ENCODE measurements at places on chromosomes 7 and 10.

DNA sequence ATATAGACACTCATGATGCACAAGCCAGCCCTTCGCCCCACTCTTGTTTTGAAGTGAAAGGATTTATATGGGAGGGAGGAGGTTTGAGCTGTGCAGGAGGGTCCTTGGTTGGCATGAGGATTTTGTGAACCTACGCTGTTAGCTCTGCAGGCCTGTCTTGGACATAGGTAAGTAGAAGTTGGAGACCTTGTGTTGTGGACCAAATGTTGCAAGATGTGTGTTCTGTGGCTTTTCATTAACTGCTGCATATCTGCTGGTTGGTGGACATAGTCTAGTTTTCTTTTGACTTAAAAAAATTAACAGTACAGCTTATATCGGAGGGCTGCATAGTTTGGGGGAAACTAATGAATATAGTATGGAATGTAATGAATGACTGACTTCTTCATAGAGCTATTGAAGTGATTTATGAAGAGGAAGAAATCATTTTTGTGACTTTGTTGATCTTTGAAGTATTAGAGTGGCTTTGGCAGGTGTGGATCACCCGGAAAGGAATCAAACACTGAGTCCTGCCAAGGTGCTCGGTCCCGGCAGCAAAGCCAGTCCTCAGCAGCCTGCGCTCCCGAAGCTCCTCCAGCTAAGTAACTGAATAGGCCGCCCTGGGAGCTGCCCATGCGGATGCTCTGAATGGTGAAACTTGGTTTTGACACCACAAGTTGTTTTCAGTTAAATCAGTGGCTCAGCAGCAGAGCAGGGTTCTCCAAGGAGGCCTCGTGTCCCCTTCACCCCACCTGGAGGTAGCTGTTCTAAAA is 3.2 kb downstream of the MGMT start:
- no peak for DNase-seq

GRCh38 chr7:28052933-28053332 is 127.7 kb downstream of the JAZF1 start:
- DNase-seq, result no peak

DNA sequence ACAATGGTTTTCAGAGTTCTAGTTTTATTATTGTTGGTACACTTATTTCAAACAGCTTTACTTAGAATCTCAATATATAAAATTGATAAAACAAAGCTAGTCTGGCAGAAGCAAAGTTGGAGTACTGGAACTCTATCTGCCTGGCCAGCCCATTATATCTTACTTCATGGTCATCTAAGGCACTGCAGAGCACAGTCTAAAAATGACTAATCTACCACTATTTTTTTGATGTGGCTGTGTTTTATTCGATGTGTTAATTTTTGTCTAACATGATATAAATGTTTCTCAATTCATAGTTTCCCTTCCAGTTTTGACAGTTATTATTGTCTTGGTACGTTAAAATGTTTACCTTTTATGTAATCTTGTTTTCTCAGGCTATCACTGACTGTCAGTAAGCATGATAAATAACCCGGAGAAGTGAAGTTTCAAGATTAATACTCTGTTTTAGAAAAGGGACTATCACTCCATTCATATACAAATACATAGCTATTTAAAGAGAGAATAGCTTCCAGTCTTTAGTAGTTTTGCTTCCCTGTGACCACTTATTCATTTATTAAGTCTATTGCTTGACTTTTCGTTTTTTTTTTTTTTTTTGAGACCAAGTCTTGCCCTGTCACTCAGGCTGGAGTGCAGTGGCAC is 60.6 kb upstream of the CSTF2T start:
- DNase-seq, result no peak

DNA sequence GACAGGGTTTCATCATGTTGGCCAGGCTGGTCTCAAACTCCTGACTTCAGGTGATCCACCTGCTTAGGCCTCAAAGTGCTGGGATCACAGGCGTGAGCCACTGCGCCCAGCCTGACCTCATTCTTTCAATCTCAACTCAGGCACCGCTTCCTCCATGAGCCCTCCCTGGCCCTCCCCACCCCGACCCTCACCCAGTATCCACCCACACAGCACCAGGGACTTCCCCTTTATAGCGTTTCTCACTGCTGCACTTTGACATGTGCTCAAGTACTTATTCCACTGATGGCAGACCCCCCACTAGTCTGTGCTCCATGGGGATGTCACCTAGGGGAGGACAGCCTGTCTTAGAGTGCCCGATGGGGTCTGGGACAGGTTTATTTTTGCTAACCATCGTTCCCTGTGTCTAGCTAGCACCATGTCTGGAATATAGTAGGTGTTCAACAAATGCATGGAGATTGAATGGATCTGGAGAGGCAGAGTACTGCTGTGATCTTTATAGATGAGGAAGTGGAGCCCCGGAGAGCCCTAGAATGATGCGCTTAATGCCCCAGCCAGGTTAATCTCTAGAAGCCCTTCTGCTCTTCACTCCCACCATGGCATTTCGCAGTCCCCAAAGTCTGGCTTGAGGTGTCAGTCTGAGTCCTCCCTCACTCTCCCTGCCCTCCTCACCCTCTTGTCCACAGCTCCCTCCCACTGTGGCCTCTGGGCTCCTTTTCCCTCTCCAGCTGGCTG is 258.8 kb downstream of the RPS24 start:
- no peak for DNase-seq

DNA sequence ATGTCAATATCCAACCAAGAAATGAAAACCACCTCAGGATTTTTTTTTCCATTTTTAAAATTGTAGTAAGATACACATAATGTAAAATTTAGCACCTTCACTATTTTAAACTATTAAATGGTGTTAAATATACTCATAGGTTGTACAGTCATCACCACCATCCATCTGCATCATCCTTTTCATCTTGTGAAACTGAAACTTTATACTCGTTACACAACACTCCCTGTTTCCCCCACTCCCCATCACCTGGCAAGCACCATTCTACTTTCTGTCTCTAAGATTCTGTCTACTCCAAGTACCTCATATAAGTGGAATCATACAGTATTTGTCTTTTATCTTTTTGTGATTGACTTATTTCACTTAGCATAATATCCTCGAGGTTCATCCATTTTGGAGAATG is 335.2 kb upstream of the NPSR1 start:
- DNase-seq, result no peak

DNA sequence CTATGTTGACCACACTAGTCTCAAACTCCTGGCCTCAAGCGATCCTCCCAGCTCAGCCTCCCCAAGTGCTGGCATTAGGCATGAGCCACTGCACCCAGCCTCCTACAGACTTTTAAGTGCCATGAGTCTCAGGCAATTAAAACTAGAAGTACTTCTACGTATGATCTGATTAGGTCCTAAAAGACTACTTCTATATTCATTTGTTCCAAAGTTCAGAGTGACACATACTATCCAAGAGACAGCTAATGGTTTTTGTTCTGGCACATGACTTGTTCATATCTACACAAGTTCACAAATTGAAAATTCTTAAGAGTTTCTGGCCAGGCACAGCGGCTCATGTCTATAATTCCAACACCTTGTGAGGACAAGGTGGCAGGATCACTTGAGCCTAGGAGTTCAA is 11.7 kb downstream of the ARHGAP19 start:
- no peak for DNase-seq

- DNase-seq, result no peak
Measured at GRCh38 chr7:64882341-64883112, 20.5 kb upstream of the ZNF273 start.

- DNase-seq, result no peak
Measured at GRCh38 chr10:6301488-6302075, 98.8 kb downstream of the PFKFB3 start.

DNA sequence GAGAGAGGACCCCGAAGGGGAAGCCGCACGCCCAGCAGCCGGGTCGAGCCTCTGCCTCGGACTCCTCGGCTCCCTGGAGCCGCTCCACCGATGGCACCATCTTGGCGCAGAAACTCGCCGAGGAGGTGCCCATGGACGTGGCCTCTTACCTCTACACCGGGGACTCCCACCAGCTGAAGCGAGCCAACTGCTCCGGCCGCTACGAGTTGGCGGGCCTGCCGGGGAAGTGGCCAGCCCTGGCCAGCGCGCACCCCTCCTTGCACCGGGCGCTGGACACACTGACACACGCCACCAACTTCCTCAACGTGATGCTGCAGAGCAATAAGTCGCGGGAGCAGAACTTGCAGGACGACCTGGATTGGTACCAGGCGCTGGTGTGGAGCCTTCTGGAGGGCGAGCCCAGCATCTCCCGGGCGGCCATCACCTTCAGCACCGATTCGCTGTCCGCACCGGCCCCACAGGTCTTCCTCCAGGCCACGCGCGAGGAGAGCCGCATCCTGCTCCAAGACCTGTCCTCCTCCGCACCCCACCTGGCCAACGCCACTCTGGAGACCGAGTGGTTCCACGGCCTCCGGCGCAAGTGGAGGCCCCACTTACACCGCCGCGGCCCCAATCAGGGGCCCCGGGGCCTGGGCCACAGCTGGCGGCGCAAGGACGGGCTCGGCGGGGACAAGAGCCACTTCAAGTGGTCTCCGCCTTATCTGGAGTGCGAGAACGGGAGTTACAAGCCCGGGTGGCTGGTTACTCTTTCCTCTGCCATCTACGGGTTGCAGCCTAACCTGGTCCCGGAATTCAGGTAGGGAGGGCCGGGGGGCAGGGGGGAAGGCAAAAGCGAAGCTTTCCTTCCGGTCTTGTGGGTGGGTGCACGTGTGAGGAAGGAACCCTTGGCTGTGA is 973 bp downstream of the GPR158 start:
- no peak for DNase-seq

DNA sequence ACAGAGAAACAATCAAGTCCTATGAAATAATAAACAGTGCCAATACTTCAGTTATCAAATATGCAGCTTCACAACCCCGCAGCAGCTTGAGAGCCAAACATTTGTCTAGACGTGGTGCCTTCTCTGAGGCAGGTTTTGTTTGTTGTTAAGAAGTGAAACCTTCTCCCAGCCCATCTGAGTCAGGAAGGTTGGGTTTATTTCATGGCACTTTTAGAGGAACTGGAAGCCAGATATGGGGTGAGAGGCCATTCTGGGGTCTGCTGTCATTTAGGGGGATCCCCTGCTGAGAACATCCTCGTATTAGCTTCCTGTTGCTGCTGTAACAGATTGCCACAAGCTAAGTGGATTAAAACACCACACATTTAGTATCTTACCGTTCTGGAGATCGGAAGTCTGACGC is 113.6 kb downstream of the GRK5 start:
- no peak for DNase-seq

DNA sequence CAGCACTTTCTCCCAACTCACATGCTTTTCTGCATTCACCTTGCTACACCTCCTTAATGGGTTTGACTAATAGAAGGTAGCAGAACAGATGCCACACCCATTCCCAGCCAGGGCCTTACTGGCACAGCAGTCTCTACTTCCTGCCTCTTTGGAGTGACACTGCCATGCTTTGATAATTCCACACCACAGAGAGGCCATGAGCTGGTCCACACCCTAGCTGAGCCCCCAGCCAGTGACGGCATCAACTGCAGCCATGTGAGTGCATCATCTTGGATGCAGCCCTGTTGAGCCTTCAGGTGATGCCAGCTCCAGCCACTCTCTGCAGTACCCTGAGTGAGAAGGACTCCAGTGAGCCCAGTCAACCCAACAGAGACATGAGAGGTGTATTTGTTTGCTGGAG is 27.5 kb upstream of the EZH2 start:
- no peak for DNase-seq

DNA sequence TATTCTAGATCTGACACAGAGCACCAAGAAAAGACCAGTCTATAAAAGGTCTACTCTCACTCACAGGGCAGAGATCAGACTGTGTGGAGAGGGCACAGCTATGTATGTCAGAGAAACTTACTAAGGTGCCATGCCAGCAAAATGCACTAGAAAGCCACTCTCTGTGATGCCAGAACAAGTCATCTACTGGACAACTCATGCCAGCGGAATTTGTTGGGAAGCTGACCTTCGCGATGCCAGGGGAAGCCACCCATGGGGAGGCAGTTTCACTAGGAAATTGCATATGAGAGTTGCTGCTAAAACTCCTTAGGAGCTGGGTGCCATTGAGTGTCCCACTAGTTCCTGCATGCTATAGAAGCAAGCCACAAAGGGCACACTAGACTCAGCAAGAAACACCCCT is 58.5 kb downstream of the MICU1 start:
- DNase-seq, result no peak

- no peak for DNase-seq
Measured at GRCh38 chr10:101000915-101001658, 1.5 kb downstream of the LZTS2 start.

DNA sequence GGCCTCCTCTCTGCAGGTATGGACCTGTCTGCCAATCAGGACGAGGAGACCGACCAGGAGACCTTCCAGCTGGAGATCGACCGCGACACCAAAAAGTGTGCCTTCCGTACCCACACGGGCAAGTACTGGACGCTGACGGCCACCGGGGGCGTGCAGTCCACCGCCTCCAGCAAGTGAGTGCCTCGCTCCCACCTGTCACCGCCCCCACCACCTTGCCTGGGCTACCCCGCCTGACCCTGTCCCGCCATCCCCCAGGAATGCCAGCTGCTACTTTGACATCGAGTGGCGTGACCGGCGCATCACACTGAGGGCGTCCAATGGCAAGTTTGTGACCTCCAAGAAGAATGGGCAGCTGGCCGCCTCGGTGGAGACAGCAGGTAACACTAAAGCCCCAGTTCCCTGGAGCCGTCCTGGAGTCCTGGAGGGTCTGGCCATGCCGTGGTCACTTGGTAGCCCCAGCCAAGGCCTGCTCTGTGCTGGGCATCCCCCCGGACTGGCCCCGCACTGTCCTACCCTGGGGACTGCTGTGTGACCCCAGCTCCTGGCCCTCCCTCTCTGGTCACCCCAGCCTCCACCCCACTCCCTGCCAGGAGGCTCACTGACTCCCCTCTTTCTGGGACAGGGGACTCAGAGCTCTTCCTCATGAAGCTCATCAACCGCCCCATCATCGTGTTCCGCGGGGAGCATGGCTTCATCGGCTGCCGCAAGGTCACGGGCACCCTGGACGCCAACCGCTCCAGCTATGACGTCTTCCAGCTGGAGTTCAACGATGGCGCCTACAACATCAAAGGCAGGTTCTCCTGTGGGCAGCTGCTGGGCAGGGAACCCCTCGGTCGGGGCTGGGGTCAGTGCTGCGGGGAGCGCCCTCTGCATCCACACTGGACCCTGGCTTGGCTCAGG is 178.0 kb downstream of the RNF216 start:
- no peak for DNase-seq

All from activated B cell treated with CpG ODN at 0.5 μM for 24 hours (primary cell).